ENCODE measurements at places on chromosomes 2 and 18.

- peak; percentile 56 for DNase-seq
Observed at GRCh38 chr2:181812106-181812743, 79.3 kb upstream of the ITPRID2 start.

DNA sequence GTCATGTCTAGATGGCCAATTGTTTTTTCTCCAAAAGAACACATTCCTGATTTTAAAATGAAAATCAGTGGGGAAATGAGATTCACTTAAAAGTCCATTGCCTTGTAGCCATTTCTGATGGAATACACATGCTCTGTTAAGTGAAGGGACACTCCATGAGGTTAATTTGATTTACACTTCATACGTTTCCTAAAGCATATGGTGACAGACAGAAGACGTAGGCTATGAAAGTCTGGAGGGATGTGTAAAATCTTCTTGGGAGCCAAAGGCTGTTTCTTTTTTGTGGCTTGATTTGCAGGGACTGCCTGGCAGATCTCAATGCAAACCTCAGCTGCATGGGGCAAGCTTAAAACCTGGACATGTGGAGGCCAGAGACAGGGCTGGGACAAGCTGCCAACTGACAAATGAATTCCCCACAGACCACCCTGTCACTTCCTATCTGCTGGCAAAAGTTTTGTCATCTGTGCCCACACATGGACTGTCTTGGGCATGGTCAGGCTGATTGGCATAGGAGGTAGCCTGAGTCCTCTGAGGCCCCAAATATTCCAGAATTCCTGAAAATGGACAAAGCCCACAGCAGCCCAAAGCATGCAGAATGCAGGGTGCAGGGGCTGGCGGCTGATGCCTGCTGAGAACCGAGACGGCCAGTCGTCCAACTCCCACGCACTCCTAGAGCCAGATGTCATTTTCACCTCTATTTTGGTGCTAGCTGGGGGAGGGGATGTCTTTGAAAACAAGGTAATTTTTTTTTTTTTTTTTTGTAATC, 73.9 kb downstream of the SDC1 start:
- DNase-seq = no peak

GRCh38 chr2:180716186-180717180, 263.9 kb upstream of the UBE2E3 start:
- DNase-seq = no peak

DNA sequence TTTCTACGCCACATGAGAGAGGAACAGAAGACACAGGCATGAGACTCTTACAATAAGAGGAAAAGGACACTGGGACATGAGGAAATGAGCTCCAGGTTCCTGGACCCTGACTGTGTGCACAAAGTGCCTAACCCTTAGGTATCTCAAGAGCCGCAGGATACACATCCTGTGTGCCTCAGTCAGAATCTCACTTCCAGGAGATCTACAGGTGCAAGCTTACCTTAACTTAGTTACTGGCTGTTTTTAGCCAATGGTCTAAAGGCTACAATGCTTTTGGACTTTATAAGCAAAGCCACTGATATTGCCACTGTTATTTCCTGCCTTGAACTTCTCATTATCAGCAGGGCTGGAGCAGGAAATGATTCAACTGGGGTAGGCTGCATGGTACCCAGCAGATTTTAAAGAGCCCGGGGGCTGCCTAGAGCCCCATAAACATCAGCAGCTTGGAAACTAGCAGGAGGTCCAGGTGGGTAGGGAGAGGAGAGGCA, 254.4 kb downstream of the ZNF521 start:
- peak; percentile 37 for DNase-seq

- no peak for DNase-seq
Observed at GRCh38 chr2:88091943-88092342, 24.3 kb downstream of the SMYD1 start.

DNA sequence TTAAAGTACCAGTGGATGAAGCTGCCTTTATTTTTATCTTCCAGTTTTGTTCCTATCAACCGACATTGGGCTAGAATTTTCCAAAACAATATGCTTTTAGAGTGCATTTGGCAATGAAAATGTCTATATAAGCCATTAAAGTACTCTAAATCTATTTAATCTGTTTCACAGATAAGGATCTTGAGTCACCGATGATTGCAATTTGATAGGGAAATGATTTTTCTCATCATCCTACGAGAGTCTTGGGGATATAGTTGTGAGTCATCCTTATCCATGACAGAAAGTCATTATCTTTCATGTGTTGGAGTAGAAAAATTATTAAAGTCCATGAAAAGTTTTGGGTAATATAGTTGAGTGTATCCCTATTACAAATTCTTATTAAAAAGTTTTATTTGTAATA, 26.1 kb downstream of the SLC39A10 start:
- peak; percentile 22 for DNase-seq

GRCh38 chr2:122683018-122683417, 927.6 kb downstream of the TSN start:
- no peak for DNase-seq

DNA sequence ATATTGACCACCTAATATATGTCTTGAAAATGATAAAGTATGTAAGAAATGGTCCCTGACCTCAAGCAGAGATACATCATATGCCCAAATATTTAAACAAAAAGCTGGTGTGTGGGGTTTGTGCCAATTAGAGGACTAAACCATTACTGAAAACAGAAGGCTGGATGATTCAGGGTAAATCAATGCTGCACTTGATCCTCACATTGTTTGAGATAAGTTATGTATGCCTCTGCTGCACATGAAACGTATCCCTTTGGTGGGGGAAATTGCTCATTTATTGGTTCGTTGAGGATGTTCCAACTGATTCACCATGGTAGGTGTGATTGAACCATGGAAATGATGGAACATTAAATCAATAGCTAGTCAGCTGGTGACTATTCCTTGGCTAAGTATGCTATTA, 24.7 kb upstream of the DARS1 start:
- DNase-seq = peak; percentile 44

DNA sequence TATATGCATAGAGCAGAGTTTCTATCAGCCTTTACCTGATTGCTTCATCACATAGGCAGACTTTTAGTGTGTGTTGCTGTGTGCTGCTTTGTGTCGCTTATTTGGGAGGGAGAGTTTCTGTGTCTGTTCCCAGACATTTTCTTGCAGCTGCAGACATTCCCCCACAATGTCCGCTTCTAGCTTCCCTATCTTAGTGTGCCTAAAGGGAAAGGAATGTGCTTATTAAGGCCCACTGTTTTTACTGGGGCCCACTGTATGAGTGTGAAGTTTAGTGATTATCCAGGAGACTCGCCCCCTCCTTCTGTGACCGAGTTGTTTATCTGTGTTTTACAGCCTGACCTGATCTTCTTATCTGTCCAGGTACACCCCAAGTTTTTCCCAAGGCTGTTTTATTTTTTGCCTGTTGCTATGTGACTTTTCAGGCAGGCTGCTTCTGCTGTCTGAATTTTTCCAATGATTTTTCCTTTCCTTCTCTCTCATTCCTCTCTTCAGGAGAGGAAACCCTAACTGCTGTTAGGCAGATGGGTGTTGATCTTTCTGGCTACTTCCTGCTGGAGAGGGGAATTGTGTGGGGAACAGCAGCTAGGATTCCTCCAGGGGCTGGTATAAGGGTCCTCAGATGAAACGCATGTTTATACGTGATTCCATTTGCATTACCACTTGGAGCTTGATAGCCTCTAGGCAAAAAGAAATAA, 47.6 kb downstream of the STK17B start:
- peak; percentile 74 for DNase-seq

DNA sequence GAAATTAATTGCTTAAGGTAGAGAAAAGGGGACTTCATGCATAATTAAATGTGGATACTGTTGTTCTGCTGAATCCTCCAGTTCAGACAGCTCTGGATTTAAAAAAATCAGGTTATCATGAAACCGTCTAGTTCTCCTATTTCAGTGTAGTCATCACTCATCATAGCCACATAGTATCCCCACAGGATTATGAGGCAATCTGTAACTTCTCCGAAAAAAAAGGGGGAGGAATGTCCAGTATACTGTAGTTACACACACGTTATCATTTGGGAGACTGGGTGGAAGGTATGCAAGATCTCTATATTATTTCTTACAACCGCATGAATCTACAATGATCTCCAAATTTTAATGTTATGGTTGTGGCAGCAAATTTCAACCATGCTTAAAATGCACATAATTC, 114.0 kb downstream of the HIBCH start:
- peak; percentile 20 for DNase-seq

Measured in foreskin fibroblast (primary cell).